ENCODE measurements at places on chromosomes 2 and 18.

- DNase-seq, result no peak
Measured at GRCh38 chr2:8761529-8762164, 75.8 kb downstream of the KIDINS220 start.

DNA sequence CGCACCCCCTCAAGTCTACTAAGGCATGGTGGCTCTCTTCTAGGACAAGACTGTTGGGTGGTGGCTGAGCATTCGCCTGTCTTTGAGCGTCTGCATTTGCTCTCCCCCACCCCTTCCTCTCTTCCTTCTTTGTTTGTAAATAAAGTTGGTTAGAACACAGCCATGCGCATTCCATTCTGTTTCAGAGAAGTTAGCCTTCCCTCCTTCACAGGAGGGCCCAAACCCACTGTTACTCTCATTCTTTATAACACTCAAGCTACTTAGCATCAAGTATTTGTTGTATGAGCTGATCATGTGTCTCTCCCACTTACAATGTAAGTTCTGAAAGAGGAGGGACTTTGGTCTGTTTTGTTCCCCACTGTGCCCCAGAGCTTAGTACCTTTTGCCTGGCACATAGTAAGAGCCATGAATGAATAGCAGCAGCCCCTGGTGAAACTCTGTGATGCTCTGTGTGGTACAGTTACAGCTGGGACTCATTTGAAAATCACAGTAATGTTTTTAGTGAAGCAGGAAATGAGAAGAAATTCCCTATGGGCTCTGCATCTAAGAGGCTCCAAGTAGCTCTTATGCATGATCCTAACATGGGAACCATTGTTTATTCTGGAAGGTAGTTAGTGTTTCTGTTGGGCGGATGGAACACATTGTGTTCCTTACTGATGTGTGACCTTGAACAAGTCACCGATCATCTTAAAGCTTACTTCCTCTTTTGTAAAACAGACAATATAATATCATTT, 7.7 kb downstream of the MGAT5 start:
- no peak for DNase-seq

DNA sequence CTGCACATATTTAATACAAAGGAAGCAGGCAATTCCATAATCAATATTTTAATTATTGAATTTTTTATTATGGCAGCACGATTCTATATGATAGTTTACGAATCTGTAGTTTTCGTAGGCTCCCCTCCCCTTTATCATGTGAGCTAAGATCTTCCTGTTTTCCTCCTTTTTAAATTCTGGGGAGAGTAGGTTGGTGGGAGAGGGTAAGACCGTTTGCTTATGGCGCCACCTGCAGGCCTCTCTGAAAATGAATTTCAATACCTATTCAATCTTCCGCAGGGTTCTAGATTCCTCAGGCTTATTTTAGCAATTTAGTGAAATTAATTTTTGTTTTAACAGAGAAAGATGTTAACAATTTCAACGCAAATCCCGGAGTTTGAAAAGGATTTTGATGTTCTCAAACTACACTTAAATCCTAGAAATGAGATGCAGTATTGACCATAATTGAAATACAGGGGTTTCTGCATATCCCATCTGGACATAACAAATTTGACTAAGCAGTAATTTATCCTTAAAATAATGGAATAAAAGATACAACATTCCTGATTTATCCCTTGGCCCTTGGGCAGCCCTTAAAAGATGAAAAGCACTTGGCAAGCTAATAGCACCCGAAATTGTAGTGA, 12.8 kb upstream of the GBX2 start:
- DNase-seq, result no peak

GRCh38 chr2:37915773-37916172, 9.3 kb upstream of the RMDN2 start:
- no peak for DNase-seq

DNA sequence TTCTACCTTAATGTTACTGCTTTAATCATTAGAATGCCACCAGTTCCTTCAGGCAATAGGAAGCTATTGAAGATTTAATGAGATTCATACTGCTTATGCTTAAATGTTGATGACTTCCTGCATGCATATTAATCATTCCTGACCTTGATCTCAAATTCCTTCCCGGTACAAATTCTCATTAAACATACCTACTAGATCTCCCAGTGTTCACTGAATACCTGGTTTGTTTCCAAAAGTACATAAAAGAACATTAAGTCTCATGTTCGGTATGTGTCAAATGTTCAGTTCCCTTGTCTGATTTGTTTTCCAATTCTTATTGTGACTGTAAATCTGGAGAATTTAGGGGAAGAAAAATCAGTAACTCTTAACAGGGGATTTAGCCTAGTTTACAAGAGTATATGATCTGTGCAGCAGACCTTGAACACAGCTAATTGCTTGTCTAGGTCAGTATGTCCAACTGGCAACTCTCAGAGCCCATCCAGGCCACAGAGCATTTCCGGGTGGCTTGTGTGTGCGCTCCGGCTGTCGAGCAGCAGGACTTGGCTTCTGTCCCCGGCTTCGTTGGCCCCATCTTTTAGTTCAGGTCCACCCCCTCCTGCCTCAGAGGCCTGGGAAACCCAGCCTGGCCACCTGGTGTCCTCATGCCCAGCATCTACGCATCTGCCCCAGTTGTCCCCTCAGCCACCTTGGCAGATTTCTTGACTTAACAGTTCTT, 13.1 kb downstream of the METAP1D start:
- no peak for DNase-seq

DNA sequence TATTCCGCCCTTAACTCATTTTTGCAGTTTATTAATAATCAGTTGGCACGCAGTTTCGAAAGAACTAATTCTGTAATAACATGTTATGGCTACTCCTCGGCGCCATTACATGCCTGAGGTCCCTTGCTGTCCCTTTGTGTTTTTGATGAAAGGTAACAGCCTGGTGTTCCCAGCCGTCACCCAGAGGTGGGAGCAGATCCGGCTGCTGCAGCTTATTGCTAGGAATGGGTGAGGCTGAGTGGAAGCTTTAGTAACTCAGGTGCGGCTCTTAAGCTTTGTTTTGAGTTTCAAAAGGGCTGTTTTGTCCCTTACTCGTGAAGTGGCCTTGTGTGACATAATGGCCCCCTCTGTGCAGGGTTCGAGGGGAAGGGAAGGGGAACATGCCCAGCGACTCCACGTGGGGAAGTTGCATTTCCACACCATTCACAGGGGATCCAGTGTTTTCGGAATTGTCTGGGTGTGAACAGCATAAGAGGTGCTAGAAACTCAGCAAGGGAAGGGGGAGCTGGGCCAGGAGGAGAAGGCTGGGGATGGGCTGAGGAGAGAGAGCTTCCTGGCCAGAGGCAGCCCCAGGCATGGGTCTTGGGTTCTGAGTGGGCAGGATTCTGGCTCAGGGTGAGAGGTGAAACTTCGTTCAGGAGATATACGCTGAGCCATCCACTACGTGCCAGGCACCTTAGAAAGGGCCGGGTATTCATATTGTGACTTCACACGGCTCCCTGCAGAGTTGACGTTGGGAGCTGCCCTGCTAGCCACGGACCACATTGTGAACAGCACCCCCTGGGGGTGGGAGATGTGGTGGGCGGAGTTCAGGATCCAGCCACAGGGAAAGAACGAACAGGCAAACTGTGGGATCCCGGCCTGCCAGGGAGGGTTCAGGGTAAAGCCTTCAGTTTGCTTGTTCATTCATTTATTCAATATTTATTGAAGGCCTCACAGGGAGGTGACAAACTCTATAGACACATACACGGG, 84.4 kb downstream of the TGOLN2 start:
- DNase-seq, result peak; percentile 48

- DNase-seq, result no peak
Measured at GRCh38 chr2:158718851-158719250, 76.3 kb upstream of the DAPL1 start.

Measured in left ventricle myocardium inferior (tissue), 1 donor.